ENCODE measurements at places on chromosomes 4 and X. TPM values are rescaled to one million over a fixed set of nuclear protein-coding genes. Genes with fewer than 3 reads are reported as not detected.
A peak's percentile ranks its signal among the peaks of the same experiment; 100 is the strongest.

The FAM236A gene
- not detected for total RNA-seq

The RAB41 gene
- total RNA-seq, result not detected

GRCh38 chrX:20913760-20914159 lies 460.5 kb upstream of the CNKSR2 start:
- H3K27me3 ChIP-seq, result no peaks in the 10 kb centered on the region
- H3K36me3 ChIP-seq, result no peaks in the 10 kb centered on the region
- no peak overlapping the region for H3K4me3 ChIP-seq
- H3K4me1 ChIP-seq, result no peaks in the 10 kb centered on the region
- no peak overlapping the region for H3K27ac ChIP-seq

DNA sequence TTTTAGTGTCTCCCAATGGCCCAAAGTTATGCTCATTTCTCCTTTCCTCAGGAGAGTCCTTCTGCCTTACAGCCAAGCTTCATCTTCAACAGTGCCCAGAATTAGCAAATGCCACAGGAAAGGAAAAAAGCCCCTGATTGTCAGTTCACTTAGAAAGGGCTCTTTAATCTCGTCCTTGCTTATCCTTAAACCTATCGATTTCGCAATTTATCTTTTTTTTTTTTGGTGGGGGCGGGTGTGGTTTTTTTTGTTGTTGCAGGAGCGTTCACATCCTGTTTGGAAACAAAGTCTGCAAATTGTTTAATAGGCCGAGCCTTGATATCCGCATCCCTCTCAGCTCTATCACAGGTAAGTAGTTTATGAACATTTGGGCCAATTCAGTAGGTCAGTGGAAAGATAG lies 20.2 kb downstream of the TRPC5OS start:
- DNase-seq, result no peak
- no peaks in the 10 kb centered on the region for H3K36me3 ChIP-seq
- peaks cover 2% of the 10 kb centered on the region for H3K27me3 ChIP-seq
- H3K4me1 ChIP-seq, result no peaks in the 10 kb centered on the region
- H3K27ac ChIP-seq, result no peak overlapping the region
- no peak overlapping the region for H3K4me3 ChIP-seq

The PFKFB1 gene
- total RNA-seq, result 0.64 TPM

- no peaks in the 10 kb centered on the region for H3K27me3 ChIP-seq
- peaks cover 34% of the 10 kb centered on the region for H3K4me1 ChIP-seq
- DNase-seq, result no peak
- H3K27ac ChIP-seq, result peak overlapping the region; percentile 92
Observed at GRCh38 chrX:2497961-2498780, 2.6 kb downstream of the DHRSX start.

GRCh38 chr4:38387348-38387747 lies 276.7 kb upstream of the KLF3 start:
- no peak overlapping the region for H3K27ac ChIP-seq
- no peak overlapping the region for H3K4me3 ChIP-seq
- no peaks in the 10 kb centered on the region for H3K27me3 ChIP-seq
- H3K4me1 ChIP-seq, result peaks cover 6% of the 10 kb centered on the region
- H3K36me3 ChIP-seq, result peaks cover 9% of the 10 kb centered on the region

The SLC9B1 gene
- 1.9 TPM for total RNA-seq

DNA sequence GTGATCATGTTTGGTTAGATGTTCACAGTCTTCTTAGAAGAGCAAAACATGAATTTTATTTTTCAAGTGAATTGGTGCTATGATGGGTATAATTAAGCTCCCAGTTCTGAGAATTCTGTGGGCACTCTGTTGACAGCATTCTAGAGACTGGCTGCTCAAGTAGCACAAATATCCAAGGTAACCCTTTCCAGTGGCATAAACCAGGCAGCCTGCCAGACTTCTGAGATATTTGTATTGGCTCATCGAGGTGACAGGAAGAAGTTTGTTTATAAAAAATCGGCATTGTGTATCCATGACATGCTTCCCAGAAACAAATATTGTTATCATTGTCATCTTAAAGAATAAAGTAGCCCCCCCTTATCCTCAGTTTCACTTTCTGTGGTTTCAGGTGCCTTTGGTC lies 28.3 kb downstream of the LANCL3 start:
- no peaks in the 10 kb centered on the region for H3K36me3 ChIP-seq
- H3K27me3 ChIP-seq, result no peaks in the 10 kb centered on the region

The HSFX1 gene
- 0.60 TPM for total RNA-seq

DNA sequence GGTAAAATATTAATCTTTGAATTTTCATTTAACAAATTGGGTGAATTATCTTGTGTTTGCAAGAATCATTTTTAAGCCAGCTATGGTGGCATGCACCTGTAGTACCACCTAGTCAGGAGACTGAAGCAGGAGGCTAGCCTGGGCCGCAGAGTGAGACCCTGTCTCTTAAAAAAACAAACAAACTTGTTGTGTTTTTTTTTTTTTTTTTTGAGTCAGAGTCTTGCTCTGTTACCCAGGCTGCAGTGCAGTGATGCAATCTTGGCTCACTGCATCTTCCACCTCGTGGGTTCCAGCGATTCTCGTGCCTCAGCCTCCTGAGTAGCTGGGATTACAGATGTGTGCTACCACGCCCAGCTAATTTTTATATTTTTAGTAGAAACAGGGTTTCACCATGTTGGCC lies 2.2 kb downstream of the TXLNG start:
- no peak overlapping the region for H3K4me3 ChIP-seq
- H3K4me1 ChIP-seq, result peaks cover 14% of the 10 kb centered on the region
- no peaks in the 10 kb centered on the region for H3K36me3 ChIP-seq
- no peak overlapping the region for H3K27ac ChIP-seq

- no peaks in the 10 kb centered on the region for H3K36me3 ChIP-seq
- no peaks in the 10 kb centered on the region for H3K4me1 ChIP-seq
- H3K27me3 ChIP-seq, result no peaks in the 10 kb centered on the region
- no peak for DNase-seq
- no peak overlapping the region for H3K27ac ChIP-seq
- H3K4me3 ChIP-seq, result no peak overlapping the region
Observed at GRCh38 chrX:108664701-108665100, 71.7 kb downstream of the IRS4 start.
